Neural cell (in vitro differentiated cells): ENCODE measurements at places on chromosomes 1 and 21. TPM values are rescaled to one million over a fixed set of nuclear protein-coding genes. Genes with fewer than 3 reads are reported as not detected.

C1orf87 gene
- polyA plus RNA-seq, result not detected in 2 replicates

ATP1A2 gene
- polyA plus RNA-seq, result 0.12 and 0.14 TPM in 2 replicates

GPR25 gene
- polyA plus RNA-seq, result not detected in 2 replicates

MPL gene
- not detected in 2 replicates for polyA plus RNA-seq

CCDC185 gene
- polyA plus RNA-seq, result not detected in 2 replicates

OLFML3 gene
- not detected in 2 replicates for polyA plus RNA-seq

F13B gene
- polyA plus RNA-seq, result not detected in 2 replicates

OVAAL gene
- not detected in 2 replicates for polyA plus RNA-seq

ECM1 gene
- 2.3 and 4.2 TPM in 2 replicates for polyA plus RNA-seq

IL20 gene
- polyA plus RNA-seq, result not detected in 2 replicates

LCE1C gene
- polyA plus RNA-seq, result not detected in 2 replicates

CYP4A22 gene
- polyA plus RNA-seq, result 0.32 TPM in 1 of 2 replicates, not detected in the other

CYP4Z1 gene
- polyA plus RNA-seq, result 0.51 TPM in 1 of 2 replicates, not detected in the other

ZNF648 gene
- not detected in 2 replicates for polyA plus RNA-seq

SLC27A3 gene
- 30.6 and 38.2 TPM in 2 replicates for polyA plus RNA-seq

UTS2 gene
- 1.5 and 2.4 TPM in 2 replicates for polyA plus RNA-seq

GADD45A gene
- 13.7 and 17.1 TPM in 2 replicates for polyA plus RNA-seq

PCP4L1 gene
- 51.2 and 62.5 TPM in 2 replicates for polyA plus RNA-seq

LMOD1 gene
- not detected in 2 replicates for polyA plus RNA-seq

CHI3L2 gene
- polyA plus RNA-seq, result not detected in 2 replicates

NEXN gene
- polyA plus RNA-seq, result 0.08 and 0.43 TPM in 2 replicates

LAD1 gene
- not detected in 2 replicates for polyA plus RNA-seq

S1PR1 gene
- 0.44 TPM in 1 of 2 replicates, not detected in the other for polyA plus RNA-seq

CA14 gene
- polyA plus RNA-seq, result 1.1 and 1.5 TPM in 2 replicates

BRINP3 gene
- 3.7 and 7.7 TPM in 2 replicates for polyA plus RNA-seq

SIM2 gene
- 0.08 TPM in 1 of 2 replicates, not detected in the other for polyA plus RNA-seq

SLC2A1 gene
- 39.4 and 40.6 TPM in 2 replicates for polyA plus RNA-seq

DPT gene
- polyA plus RNA-seq, result not detected in 2 replicates

VWA5B1 gene
- polyA plus RNA-seq, result 0.27 and 0.82 TPM in 2 replicates

TCP10L gene
- polyA plus RNA-seq, result 1.7 and 2.1 TPM in 2 replicates

MYOCOS gene
- not detected in 2 replicates for polyA plus RNA-seq

RIPPLY3 gene
- polyA plus RNA-seq, result 0.24 and 0.76 TPM in 2 replicates

GBP1 gene
- polyA plus RNA-seq, result not detected in 2 replicates

FAM151A gene
- polyA plus RNA-seq, result not detected in 2 replicates

EYA3 gene
- polyA plus RNA-seq, result 11.1 and 11.2 TPM in 2 replicates

PGLYRP3 gene
- not detected in 2 replicates for polyA plus RNA-seq

FAM72D gene
- polyA plus RNA-seq, result 0.58 TPM in 1 of 2 replicates, not detected in the other

FALEC gene
- polyA plus RNA-seq, result not detected in 2 replicates

CLEC20A gene
- polyA plus RNA-seq, result 0.78 TPM in 1 of 2 replicates, not detected in the other

ADAMTS4 gene
- polyA plus RNA-seq, result 0.04 TPM in 1 of 2 replicates, not detected in the other

TMCC2 gene
- 32.2 and 34.4 TPM in 2 replicates for polyA plus RNA-seq

FASLG gene
- polyA plus RNA-seq, result not detected in 2 replicates

GBP7 gene
- polyA plus RNA-seq, result not detected in 2 replicates

DISC1 gene
- polyA plus RNA-seq, result 0.42 and 0.84 TPM in 2 replicates

AQP10 gene
- not detected in 2 replicates for polyA plus RNA-seq

PPM1J gene
- polyA plus RNA-seq, result 0.16 and 1.7 TPM in 2 replicates

ASCL5 gene
- polyA plus RNA-seq, result 0.20 TPM in 1 of 2 replicates, not detected in the other

TMEM200B gene
- 0.11 and 0.22 TPM in 2 replicates for polyA plus RNA-seq

SHISAL2A gene
- not detected in 2 replicates for polyA plus RNA-seq

PCSK9 gene
- polyA plus RNA-seq, result not detected in 2 replicates

PMF1 gene
- 97.0 and 98.7 TPM in 2 replicates for polyA plus RNA-seq

ZC3H12A gene
- polyA plus RNA-seq, result 0.20 TPM in 1 of 2 replicates, not detected in the other

CHIA gene
- polyA plus RNA-seq, result not detected in 2 replicates

NPHS2 gene
- polyA plus RNA-seq, result not detected in 2 replicates

S100A9 gene
- not detected in 2 replicates for polyA plus RNA-seq

ZSWIM5 gene
- polyA plus RNA-seq, result 27.2 and 30.5 TPM in 2 replicates

PADI1 gene
- polyA plus RNA-seq, result 0.44 and 0.66 TPM in 2 replicates

EFNA3 gene
- 12.2 and 16.9 TPM in 2 replicates for polyA plus RNA-seq

PDPN gene
- 0.16 and 0.63 TPM in 2 replicates for polyA plus RNA-seq
